CD4-positive, alpha-beta T cell (primary cell): ENCODE measurements at places on chromosomes 7 and 10. TPM values are rescaled to one million over a fixed set of nuclear protein-coding genes. Genes with fewer than 3 reads are reported as not detected.

- no peak overlapping the region for H3K27ac ChIP-seq
- no peak for DNase-seq
- peaks cover 3% of the 10 kb centered on the region for H3K4me1 ChIP-seq
- H3K36me3 ChIP-seq: no peaks in the 10 kb centered on the region
Measured at GRCh38 chr7:40645197-40645596, 510.4 kb downstream of the SUGCT start.

DNA sequence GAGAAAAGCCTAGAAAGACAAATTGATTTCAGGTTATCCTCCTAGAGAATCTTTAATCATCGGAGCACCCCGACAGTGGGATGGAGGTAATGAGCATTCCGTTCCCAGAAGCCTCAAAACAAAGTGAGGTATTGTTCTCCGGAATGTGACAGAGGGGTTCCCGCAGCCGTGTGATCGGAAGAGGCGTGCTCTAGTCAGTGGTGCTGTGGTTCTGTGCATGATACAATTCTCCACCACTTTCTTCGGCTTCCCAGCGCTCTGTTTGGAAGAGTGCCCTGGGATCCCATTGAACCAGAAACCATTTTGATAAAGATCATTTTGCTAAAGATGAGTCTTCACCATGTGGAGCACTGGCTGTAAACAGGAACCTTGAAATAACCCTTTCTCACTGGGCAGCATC, 434.6 kb downstream of the PAXIP1 start:
- H3K36me3 ChIP-seq: no peaks in the 10 kb centered on the region
- H3K4me1 ChIP-seq: no peaks in the 10 kb centered on the region
- no peak overlapping the region for H3K4me3 ChIP-seq
- H3K27ac ChIP-seq: no peak overlapping the region
- no peaks in the 10 kb centered on the region for H3K27me3 ChIP-seq

GRCh38 chr10:70905071-70906021, 17.0 kb upstream of the PCBD1 start:
- no peak overlapping the region for H3K27ac ChIP-seq
- H3K36me3 ChIP-seq: no peaks in the 10 kb centered on the region
- no peaks in the 10 kb centered on the region for H3K4me1 ChIP-seq
- no peaks in the 10 kb centered on the region for H3K27me3 ChIP-seq

- H3K4me3 ChIP-seq: no peak overlapping the region
- no peak overlapping the region for H3K27ac ChIP-seq
- no peak for DNase-seq
- H3K36me3 ChIP-seq: no peaks in the 10 kb centered on the region
- H3K27me3 ChIP-seq: no peaks in the 10 kb centered on the region
Measured at GRCh38 chr10:58637352-58637751, 124.7 kb downstream of the BICC1 start.

DNA sequence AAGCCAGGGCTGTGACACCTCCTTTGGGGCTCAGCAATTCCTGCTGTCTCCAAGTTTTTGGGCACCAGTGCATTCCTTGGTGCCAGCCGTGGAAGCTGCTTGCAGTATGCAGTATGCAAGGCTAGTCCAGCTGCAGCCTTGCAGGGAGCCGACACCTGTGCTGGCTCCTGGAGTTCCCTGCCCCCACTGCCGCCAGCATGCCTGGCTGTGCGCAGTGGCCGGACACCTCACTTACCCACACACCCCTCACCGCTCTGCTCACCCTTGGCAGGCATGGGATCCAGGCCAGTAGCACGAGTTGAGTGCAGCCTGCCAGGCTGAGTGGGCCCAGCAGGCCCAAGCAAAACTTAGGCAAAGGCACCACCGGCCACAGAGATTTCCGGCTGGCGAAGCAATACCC, 77.4 kb downstream of the SAMD9 start:
- H3K27ac ChIP-seq: no peak overlapping the region
- H3K27me3 ChIP-seq: peaks cover 2% of the 10 kb centered on the region
- no peak overlapping the region for H3K4me3 ChIP-seq

- no peak overlapping the region for H3K27ac ChIP-seq
- no peak overlapping the region for H3K4me3 ChIP-seq
- no peaks in the 10 kb centered on the region for H3K27me3 ChIP-seq
Measured at GRCh38 chr10:99433378-99434020, 3.1 kb upstream of the GOT1 start.

- no peak for DNase-seq
- H3K4me3 ChIP-seq: no peak overlapping the region
- no peak overlapping the region for H3K27ac ChIP-seq
- no peaks in the 10 kb centered on the region for H3K27me3 ChIP-seq
- no peaks in the 10 kb centered on the region for H3K36me3 ChIP-seq
- H3K4me1 ChIP-seq: no peaks in the 10 kb centered on the region
Measured at GRCh38 chr7:158237672-158238335, 349.8 kb downstream of the PTPRN2 start.

GRCh38 chr7:43769791-43770465, 11.4 kb downstream of the BLVRA start:
- H3K4me1 ChIP-seq: peaks cover 3% of the 10 kb centered on the region
- H3K4me3 ChIP-seq: no peak overlapping the region
- H3K36me3 ChIP-seq: peaks cover 14% of the 10 kb centered on the region
- H3K27me3 ChIP-seq: no peaks in the 10 kb centered on the region
- no peak overlapping the region for H3K27ac ChIP-seq
- no peak for DNase-seq

Gene ACTL6B
- total RNA-seq: not detected
